ENCODE measurements at places on chromosomes 1 and 21. TPM values are rescaled to one million over a fixed set of nuclear protein-coding genes. Genes with fewer than 3 reads are reported as not detected.

- DNase-seq = no peak
Measured at GRCh38 chr1:90799326-90799725, 82.2 kb upstream of the BARHL2 start.

DNA sequence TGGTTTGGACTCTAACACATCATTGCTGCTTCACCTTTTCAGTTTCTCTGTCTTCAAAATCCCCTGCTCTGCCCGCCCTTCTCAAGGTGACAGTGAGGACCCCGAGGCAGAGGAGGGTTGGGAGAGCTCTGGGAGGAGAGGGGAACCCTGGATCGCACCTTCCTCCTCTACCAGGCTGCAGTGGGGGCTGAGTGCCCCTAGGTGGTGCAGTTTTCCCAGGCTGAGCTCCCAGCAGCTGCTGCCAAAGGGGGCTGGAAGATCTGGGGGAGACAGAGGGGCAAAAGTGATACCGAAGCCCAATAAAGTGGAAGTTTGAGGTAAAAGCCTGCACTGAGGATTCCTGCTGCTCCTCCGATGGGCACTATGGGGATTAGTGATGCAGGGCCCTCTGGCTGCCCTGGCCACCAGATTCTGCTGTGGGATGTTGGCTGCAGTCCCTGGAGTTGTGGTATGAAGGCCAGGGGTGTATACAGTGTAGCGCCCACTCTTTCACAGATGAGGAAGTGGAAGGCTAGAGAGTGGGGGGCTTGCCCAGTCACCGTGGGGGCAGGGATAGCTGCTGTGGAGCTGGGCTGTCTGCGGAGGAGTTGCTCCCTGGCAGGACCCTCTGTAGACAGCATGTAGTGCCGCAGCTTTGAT is 40.7 kb upstream of the SCMH1 start:
- DNase-seq = peak; percentile 73

DNA sequence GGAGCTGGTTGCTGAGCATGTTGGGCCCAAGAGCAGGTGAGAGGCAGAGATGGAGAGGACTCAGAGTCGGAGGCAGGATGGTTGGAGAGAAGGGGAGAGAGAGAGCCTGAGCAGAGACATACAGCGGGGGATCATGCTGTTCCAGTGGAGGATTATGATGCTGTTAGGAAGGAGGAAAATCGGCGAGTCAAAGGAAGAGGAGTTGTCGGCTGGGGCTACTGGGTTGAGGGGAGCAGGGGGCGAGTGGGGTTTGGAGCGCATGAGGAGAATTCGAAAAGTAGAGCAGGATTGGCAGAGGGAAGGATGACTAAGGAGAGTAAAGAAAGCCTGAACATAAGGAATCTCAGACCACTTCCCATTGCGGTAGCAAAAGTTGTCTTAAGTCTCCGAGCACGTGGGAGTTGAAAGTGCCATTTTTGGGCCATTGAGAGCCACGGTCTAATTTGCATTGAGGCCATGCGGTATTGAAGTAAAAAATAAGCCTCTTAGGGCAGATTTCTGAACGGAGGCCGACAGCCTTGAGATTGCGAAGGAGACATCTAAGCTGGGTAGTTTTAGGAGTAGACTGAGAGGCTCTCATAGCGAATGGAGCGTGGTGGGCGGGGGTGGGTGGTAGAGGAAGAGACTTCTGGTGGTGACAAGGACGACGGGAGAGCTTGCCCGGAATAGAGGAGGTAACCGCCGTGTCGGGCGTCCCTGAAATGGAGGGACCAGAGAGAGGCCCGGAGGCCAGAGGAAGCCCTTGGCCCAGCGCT is 140.4 kb upstream of the ETV3 start:
- DNase-seq = no peak

DNA sequence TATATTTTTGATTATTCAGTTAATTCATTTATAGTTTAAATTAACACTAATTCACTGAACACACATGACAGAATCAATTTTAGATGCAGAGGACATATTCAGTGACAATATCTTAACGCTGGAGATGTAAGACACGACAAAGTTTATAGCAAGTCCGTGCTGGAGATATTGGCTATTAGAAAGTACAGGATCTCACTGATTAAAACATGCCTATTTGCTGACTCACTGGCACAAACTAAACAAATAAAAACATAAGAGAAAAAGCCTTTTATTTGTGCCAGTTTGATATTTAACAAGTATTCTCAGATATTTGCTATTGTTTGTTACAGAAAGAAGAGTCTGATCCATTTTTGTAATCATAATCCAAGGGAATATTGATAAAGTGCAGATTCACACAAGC is 1122.9 kb upstream of the B3GALT2 start:
- no peak for DNase-seq

RRAGC gene
- 11.4 TPM for total RNA-seq

DNA sequence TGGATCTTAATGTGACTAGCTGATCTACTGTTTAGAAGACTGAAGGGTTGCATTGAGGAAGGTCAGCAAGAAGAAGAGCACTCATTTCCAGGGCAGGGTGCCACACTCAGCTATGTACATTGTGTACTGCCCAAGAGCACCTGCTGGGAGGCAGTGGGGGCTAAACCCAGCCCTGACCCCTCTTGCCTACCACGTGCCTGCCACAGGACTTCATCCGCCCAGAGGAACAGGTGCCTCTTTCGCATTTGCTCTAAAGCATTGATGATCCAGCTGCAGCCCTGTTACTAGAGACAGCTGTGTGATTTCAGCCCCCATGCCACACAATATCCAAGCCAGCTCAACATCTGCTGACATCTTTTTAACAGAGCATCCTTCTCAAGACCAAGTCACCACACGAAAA is 341.8 kb downstream of the LMX1A start:
- no peak for DNase-seq

- DNase-seq = no peak
Measured at GRCh38 chr1:235427447-235427846, 60.2 kb downstream of the TBCE start.

RGS1 gene
- total RNA-seq = 0.22 TPM

DNA sequence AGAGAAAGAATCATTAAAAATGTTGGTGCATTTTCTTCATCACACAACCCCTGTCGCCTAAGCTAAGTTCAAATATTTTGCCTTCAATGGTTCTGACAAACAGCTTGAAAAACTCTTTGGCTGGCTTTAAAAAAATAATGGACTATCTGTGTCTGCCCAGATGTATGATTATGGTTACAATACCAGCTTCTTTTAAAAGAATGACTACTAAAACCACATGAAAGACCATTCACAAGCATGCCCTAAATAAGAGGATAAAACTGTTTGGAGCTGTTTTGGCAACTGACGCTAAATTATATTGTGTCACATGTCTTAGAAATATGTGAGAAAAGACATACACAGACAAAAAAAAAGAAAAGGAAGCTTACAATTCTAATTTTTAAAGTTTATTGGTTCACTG is 23.7 kb upstream of the PLPPR4 start:
- no peak for DNase-seq

- no peak for DNase-seq
Measured at GRCh38 chr1:23704834-23705495, 13.4 kb downstream of the RPL11 start.

DNA sequence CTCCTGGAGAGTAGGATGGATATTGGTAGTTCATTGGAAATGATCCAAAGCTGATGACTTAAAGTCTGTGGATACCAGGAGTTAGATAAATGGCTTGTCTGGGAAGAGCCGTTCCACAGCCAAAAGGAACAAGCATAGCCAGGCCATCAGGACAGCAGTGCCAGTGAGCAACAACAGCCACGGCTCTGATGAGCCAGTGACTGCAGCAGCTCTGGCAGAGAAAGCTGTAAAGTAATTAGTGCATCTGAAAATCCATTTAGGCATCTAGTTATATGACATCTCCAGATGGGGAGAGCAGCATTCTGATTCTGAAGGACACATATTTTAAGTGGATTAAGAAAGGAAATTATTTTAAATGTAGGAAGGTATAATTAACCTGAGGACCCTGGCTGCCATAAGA is 256.2 kb upstream of the PLXNA2 start:
- DNase-seq = no peak

GBP5 gene
- total RNA-seq = 0.23 TPM

MTARC1 gene
- total RNA-seq = 25.8 TPM

AUNIP gene
- 15.1 TPM for total RNA-seq

- no peak for DNase-seq
Measured at GRCh38 chr1:73910466-73910865, 287.5 kb downstream of the LRRIQ3 start.

DNA sequence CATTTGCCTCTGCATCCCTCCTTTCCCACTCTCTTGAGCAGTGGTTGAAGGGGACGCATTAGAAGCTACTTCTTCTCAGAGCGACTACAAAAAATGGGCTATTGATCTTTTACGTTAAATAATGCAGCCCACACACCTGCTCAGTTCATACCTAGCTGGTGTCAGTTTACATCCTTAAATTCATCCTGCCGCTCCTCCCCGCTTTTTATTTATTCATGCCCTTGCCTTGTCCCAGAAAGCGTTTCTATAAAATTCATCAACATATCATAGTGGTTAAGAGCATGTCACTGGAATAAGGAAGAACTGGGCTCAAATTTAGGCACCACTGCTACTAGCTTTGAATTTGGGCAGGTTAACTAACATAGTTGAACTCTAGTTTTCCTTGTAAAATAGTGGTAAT is 66.0 kb upstream of the TINAGL1 start:
- DNase-seq = no peak

DNA sequence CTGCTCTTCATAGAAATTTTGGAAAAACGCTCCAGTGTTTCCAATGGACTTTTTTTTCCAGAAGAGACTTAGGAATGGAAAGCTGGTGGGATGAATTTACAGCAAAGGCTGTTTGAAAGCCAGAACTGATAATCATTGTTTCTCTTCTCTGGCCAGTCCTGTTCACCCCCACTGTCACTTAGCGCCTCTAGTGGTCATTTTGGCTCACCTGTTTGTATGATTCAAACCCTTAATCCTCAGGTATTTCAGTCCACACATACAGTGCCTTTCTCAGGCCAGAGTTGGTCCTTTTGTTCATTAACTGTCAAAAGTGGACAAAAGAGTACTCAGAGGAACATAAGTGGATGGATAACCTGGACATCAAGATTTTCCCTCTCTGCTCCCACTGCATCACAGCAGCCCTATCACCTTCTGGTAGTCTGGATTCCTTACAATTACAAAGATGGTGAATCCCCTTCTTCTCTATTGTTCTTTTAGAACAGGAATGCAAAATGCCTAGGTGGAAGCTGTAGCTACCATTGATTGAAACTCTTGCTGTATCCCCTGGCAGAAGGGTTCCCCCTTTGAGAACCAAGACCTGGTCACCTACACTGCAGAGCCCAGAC is 177.6 kb upstream of the OLFM3 start:
- peak; percentile 57 for DNase-seq

DNA sequence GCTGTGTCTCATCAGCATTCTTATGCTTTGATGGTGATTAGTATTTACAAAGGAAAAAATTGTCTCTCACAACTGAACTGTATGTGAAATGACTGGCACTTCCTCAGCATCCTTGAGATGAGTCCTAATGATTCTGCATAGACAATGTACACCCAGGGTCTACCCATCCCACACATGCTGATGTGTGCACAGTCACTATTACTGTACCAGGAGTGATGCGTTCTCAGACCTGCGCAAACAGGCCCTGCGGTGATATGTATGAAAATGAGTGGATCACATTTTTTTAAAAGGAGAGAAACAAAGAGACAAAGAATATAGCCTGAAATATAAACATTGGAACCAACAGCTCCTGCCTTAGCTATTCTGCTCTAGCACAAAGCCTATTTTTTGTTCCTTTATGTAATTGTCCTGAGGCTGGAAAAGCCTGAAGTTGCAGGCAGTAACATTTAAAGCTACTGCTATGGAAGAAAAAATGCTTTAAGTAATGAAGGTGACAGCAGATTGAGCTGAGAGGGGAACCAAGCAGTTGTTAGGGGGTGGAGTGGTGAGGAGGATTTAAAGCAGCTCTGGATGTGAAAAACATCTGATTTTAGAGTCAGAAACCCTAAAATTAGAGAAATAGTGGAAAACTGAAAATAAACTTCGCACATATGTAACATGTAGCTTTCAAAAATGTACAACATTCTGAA is 5.5 kb downstream of the RCAN1 start:
- no peak for DNase-seq

FCRL6 gene
- not detected for total RNA-seq

DNA sequence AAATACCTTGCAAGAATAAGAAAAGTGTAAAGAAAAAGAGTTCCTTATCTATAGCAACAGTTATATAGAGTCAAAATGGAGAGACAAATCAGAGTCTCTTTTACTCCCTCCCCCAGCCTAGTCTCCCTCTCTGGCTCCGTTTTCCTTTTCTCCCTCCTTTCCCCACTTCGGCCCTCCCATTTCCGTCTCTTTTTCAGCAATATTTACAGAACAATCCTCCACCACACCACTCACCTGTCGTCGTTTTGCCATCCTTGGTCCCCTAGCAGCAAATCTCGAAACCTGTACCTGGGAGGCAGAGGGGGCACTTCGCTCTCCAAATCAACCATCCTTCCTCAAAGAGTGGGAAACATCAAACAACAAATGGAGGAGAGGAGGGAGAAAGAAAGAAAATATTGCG is 259 bp downstream of the KCNT2 start:
- DNase-seq = no peak

- DNase-seq = no peak
Measured at GRCh38 chr1:223482766-223483165, 89.6 kb downstream of the CCDC185 start.

GRCh38 chr1:161086457-161086856 is 2.9 kb downstream of the NECTIN4 start:
- DNase-seq = no peak

DNA sequence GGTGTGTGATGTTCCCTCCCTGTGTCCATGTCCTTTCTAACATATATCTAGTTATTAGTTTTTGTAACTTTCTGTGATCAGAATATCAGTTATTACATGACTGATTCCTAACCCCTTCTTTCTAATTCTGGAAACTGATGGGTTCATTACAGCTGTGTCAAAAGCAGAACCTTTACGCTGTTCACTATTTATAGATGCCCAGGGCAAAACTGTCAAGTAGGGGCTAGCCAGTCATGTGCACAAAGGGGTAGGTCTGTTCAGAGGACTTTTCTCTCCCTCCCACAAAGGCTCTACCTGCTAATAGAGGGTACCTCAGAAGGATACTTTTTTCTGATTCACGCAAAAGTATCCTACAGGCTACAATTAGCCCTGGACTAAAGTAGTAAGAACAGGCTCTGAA is 79.2 kb downstream of the NRDC start:
- DNase-seq = no peak

GRCh38 chr1:27368869-27369582 is 2.3 kb upstream of the MAP3K6 start:
- no peak for DNase-seq

DNA sequence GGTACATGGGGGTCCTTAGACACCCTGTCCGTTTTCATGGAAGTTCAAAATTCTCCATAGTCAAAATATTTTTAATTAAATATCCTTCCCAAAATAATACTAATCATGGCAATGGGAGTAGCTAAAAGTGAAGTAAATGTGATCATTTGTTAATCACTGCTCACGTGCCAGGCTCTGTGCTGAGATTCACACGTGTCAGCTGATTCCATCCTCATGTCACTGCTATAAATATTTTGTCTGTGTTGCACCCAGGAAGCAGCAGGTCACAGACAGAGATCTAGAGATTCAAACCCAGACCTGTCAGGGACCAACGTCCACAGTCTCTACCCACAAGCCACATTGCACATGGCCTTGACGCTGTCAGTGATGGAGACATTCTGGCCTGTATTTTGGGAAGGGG is 74.3 kb downstream of the KLHDC7A start:
- no peak for DNase-seq
